ENCODE measurements at places on chromosomes 6 and 20. TPM values are rescaled to one million over a fixed set of nuclear protein-coding genes. Genes with fewer than 3 reads are reported as not detected.

The HIVEP1 gene
- 28.4 TPM for total RNA-seq

The TP53TG5 gene
- total RNA-seq = not detected

The PBX2 gene
- total RNA-seq = 116 TPM

The POM121L2 gene
- not detected for total RNA-seq

The GTSF1L gene
- not detected for total RNA-seq

The DEFB132 gene
- total RNA-seq = not detected

GRCh38 chr6:143958839-143959399 lies 49.1 kb downstream of the PLAGL1 start:
- H3K36me3 ChIP-seq = no peaks in the 10 kb centered on the region
- no peak for DNase-seq
- H3K27me3 ChIP-seq = no peaks in the 10 kb centered on the region
- no peak overlapping the region for H3K4me3 ChIP-seq
- no peak overlapping the region for H3K27ac ChIP-seq

DNA sequence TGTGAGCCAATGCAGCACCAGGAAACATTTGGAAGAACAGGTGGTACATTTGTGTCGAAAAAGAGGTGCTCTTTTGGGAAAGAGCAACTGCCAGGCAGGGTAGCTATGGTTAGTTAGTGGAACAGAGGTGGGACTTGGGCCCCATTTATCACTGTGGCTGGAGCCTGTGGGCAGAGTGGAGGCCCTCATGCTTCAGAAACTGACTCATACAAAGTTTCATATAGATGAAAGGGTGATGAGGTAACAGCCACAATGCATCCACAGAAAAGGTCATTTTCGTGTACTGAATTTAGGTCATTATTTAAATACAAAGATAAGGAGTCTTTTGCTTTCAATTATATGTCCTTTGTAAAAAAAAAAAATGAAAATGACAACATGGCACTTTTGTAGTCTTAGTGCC lies 76.4 kb upstream of the HS3ST5 start:
- no peaks in the 10 kb centered on the region for H3K27me3 ChIP-seq
- H3K27ac ChIP-seq = no peak overlapping the region
- DNase-seq = no peak
- no peak overlapping the region for H3K4me3 ChIP-seq

DNA sequence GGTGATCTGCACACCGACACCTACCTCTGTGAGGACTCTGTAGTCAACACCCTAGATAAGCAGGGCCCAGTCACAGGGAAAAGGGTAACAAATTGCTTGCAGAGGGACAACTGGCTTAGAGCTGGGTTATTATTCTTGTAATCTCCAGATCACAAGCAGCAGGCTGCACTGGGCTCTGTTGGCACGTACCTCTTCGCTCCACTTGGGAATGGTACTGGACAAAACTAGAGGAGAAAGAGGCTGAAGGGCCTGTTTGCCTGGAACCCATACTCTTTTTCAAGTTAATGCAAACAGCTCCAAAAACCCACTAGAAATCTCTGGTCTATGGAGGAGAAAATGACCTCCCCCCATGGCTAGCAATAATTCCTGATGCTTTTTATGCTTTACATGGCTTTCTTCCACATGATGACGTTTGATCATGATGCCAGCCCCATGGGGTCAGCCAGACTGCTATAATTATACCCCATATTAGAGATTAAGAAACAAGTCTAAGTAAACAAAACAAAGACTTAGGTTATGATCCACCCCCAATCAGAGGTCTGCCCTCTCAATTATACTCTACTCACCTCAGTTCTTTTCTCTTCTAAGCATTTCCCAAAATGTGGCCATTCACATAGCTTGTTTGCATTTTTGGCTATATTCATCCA lies 190.0 kb downstream of the UNC5CL start:
- no peaks in the 10 kb centered on the region for H3K4me1 ChIP-seq
- DNase-seq = no peak
- no peak overlapping the region for H3K4me3 ChIP-seq
- no peaks in the 10 kb centered on the region for H3K27me3 ChIP-seq

DNA sequence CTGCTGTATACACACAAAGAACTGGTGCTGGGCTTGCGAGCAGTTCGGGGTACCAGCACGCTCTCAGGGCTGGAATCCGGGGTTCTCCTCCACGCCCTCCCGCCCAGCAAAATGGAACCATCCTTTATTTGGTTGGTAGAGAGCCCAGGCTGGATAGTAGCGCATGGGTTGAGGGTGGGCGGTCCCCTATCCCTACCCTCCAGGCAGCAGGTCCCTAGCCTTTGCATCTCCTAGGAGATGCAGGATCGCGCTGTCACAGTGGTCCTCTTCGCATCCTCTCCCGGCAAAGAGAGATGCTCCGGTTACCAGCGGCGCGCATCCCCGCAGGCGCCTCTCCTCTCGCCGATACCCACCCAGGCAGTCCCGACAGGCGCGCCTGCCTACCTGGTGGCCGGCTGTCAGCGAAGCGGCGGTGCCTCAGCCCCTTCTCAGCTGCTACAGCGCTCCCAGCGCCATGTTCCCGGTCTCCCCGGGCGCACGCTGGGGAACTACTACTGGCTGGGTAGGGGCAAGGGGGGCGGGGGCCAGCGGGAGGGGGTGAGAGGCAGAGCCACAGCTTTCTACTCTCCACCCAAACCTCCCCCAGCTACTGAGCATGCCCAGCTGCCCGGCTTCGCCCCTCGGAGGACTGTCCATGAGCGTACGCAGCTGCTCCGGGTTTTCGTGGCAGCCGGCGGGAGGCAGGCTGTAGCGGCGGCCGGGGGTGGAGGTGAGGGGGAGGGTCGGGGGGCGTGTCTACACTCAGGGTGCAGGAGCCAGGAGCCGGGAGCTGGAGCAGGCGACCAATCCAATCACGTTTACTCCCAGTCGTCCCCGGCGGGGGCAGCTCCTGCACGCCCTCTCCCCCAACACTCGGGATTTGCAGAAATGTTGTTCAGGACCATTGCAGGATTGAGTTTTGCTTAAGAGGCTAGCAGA lies at the start of gene PAK5:
TSS of gene PAK5 (minus strand) at position 699 of the 918 bp plus-strand sequence. CDS start 194,748 bp downstream, outside the sequence.
- no peaks in the 10 kb centered on the region for H3K4me1 ChIP-seq
- DNase-seq = no peak
- peaks cover 10% of the 10 kb centered on the region for H3K27me3 ChIP-seq
- no peak within 1 kb of the TSS for H3K27ac ChIP-seq
- no peaks in the 10 kb centered on the region for H3K36me3 ChIP-seq
- H3K4me3 ChIP-seq = no peak within 1 kb of the TSS

GRCh38 chr6:90907931-90908655 lies 321.2 kb upstream of the MAP3K7 start:
- H3K36me3 ChIP-seq = no peaks in the 10 kb centered on the region
- H3K27ac ChIP-seq = no peak overlapping the region
- no peak overlapping the region for H3K4me3 ChIP-seq
- no peaks in the 10 kb centered on the region for H3K27me3 ChIP-seq
- no peak for DNase-seq
- H3K4me1 ChIP-seq = no peaks in the 10 kb centered on the region

DNA sequence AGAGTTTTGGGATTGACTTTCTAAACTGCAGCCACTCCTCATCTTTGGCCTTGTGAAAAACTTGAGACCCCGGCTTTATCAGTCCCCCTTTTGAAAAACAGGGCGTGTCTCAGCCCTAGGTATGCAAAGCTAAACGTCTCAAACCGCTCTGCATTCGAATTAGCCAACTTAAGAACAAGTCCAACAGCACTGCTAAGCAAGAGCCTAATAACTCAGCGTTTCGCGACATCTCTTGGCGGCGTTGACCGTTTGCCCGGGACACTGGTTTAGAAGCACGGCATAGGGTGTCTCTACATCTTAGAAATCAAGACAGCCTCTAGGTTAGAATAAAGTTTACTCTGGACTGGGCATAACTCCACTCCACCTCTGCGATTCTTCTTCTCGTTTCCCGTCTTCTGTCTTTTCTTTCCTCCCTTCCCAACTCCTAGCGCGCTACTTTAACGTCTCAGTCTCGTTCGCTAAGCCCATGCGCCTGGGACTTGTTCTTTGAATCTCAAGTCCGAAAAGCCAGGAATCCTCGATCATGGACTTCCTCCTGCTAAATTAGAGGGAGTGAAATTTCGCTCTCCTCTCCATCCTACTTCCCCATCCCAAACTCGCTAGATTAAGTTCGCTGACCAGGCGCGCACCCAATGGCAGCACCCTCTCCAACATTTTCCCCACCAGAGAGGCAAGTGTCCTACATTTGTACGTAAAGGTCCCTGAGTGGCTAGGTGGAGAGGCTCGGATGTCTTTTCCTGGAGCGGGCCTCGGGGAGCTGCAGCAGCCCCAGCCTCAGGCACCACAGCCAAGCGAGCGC lies 10.5 kb upstream of the TFAP2A start:
- H3K4me1 ChIP-seq = peaks cover 11% of the 10 kb centered on the region
- no peaks in the 10 kb centered on the region for H3K36me3 ChIP-seq
- peaks cover 68% of the 10 kb centered on the region for H3K27me3 ChIP-seq
- no peak overlapping the region for H3K4me3 ChIP-seq
- H3K27ac ChIP-seq = no peak overlapping the region

DNA sequence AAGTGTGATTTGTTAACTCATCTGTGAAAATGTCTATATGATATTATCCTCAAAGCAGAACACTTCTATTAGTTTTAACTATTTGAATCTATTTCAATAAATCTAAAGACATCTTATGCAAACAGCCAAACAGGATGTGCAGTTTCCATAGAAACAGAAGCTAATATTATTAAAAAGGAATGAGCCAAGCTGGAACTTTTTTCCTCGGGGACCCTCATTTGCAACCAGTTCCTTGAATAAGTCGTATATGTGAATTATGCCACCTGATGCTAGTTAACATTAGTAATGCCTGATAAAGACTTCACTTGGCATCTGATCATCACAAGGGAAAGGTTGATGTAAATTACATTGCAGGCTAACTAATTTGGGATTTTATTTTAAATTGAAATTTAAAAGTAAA lies 216.9 kb upstream of the SMLR1 start:
- no peak overlapping the region for H3K4me3 ChIP-seq
- no peaks in the 10 kb centered on the region for H3K36me3 ChIP-seq
- no peak overlapping the region for H3K27ac ChIP-seq

DNA sequence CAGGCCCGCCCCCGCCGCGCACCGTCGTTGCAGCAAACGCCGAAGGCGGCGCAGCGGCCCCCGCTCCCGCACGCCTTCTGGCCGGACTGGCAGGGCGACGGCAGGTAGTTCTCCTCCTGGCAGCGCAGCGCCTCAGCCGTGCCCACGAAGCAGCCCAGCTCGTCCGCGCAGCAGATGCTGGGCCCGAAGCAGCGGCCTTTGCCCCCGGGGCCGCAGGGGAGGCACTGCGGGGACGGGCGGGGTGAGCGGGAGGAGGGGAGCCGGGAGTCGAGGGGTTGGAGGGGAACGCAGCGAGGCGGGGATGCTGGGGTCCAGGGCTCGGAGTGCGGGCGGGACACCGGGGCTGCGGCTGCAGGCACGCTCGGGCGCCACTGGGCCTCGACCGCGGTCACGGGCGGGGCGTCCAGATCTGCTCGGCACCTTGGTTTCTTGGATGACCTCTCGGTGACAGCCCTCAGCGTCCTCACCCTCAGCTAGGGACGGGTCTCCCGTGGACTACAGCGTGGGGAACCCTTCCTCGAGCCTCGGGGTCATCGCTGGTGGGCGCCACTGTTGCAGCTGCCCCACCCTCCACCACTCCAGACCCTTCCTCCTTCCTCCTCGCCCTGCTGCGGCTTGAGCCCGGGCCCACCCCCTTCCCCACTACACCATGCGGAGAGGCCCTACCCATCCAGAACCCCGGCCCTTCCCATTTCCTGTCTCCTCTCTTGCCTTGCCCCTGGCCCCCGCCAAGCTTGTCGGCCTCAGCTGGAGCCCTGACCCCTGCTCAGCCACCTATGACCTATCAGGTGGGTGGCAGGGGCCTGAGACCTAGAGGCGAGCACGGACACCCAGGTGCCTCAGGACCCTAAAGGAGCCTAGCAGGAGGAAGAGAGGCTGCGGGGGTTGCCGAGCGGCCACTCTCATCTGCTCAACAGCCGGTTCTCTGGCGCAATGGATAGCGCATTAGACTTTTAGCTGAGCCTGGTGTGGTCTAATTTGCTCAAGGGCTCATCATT lies 1.3 kb downstream of the AVP start:
- no peak overlapping the region for H3K27ac ChIP-seq
- peaks cover 24% of the 10 kb centered on the region for H3K27me3 ChIP-seq
- peaks cover 13% of the 10 kb centered on the region for H3K4me1 ChIP-seq
- no peaks in the 10 kb centered on the region for H3K36me3 ChIP-seq
- DNase-seq = no peak
- H3K4me3 ChIP-seq = no peak overlapping the region

- no peaks in the 10 kb centered on the region for H3K36me3 ChIP-seq
- H3K27me3 ChIP-seq = no peaks in the 10 kb centered on the region
- no peak overlapping the region for H3K27ac ChIP-seq
- no peak overlapping the region for H3K4me3 ChIP-seq
Measured at GRCh38 chr6:138287144-138287955, 69.1 kb upstream of the PBOV1 start.

- H3K4me1 ChIP-seq = peaks cover 24% of the 10 kb centered on the region
- DNase-seq = no peak
- peaks cover 3% of the 10 kb centered on the region for H3K27me3 ChIP-seq
- H3K27ac ChIP-seq = no peak overlapping the region
Measured at GRCh38 chr6:156427345-156427744, 349.8 kb upstream of the ARID1B start.

GRCh38 chr6:39958947-39959346 lies 24.7 kb upstream of the MOCS1 start:
- H3K4me3 ChIP-seq = no peak overlapping the region
- DNase-seq = no peak
- H3K4me1 ChIP-seq = no peaks in the 10 kb centered on the region
- H3K27me3 ChIP-seq = peaks cover 4% of the 10 kb centered on the region
- H3K36me3 ChIP-seq = no peaks in the 10 kb centered on the region
- no peak overlapping the region for H3K27ac ChIP-seq

GRCh38 chr20:22582386-22582963 lies 1.9 kb downstream of the FOXA2 start:
- H3K4me3 ChIP-seq = no peak overlapping the region
- no peak overlapping the region for H3K27ac ChIP-seq

DNA sequence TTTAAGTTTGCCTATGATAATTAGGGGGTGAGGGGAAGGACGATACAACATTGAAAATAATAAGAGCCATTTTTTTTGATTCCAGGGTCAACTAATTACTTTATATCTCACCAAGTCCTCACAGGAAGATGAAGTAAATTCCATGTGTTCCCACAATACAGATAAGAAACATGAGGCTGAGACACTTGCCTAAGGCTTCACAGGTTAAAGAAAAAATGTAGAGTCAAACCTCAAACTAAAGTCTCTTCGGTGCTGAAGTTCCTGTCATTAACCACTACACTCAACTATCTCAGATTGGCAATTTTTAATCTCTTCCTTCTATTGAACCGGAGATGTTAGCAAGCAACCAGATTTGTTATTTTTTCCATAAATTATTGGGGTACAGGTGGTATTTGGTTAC lies 33.0 kb downstream of the MRAP2 start:
- no peak for DNase-seq
- H3K4me1 ChIP-seq = no peaks in the 10 kb centered on the region
- H3K27me3 ChIP-seq = no peaks in the 10 kb centered on the region
- no peaks in the 10 kb centered on the region for H3K36me3 ChIP-seq

- no peaks in the 10 kb centered on the region for H3K4me1 ChIP-seq
- no peaks in the 10 kb centered on the region for H3K27me3 ChIP-seq
- H3K36me3 ChIP-seq = no peaks in the 10 kb centered on the region
- H3K4me3 ChIP-seq = no peak overlapping the region
- no peak overlapping the region for H3K27ac ChIP-seq
Measured at GRCh38 chr6:62035952-62036351, 250.1 kb downstream of the KHDRBS2 start.

GRCh38 chr6:81204731-81205130 lies 547.8 kb downstream of the TENT5A start:
- no peak overlapping the region for H3K27ac ChIP-seq
- H3K36me3 ChIP-seq = no peaks in the 10 kb centered on the region
- H3K27me3 ChIP-seq = no peaks in the 10 kb centered on the region
- no peak for DNase-seq
- no peak overlapping the region for H3K4me3 ChIP-seq

Data from natural killer cell (primary cell).